ENCODE measurements at places on chromosomes 16 and 17.

GRCh38 chr17:56020369-56020768 lies 132.9 kb upstream of the ANKFN1 start:
- no peak for DNase-seq

DNA sequence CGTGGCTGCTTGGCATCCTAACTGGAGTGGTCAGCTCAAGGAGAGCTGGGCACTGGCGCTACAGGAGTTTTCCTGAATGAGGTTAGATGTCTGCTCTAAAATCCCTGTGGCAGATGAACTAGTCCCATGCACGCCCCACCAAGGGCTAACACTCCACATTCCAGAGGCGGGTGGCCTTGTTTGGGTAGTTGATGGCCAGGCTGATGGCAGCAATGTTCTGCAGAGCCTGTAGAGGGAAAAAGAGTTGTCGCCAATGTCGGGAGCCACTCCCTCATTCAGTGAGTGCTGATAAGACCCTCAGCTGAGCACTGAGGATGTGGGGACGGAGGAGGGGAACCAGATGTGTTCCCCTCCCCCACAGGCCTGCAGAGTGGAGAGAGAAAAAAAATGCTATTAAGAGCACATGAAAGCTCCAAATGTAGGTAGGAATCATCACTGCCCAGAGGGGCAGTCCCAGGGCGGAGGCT lies 42.5 kb upstream of the ATP2A3 start:
- no peak for DNase-seq

GRCh38 chr17:50890675-50891516 lies 24.7 kb upstream of the TOB1 start:
- no peak for DNase-seq

- DNase-seq = no peak
These were observed 6.3 kb downstream of the CSF3 start for GRCh38 chr17:40021451-40021971.

DNA sequence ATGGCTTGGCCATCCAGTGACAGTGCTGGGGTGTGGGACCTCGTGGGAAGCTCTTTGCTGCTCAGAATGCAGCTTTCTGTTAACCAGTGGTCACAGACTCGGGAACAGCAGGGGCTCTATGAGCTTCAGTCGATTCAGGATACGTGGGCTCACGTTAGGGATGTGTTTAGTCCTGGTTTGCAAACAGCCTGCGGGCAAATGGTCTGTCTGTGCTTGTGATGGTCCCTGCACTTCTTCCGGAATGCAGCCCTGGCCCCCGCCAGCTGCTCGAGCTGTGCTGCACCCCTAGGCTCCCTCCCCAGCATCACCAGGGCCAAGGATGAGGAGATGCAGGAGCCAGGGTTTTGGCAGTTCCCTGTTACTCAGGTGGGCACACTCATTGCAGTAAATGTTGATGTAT lies 172.8 kb upstream of the CHMP6 start:
- no peak for DNase-seq

DNA sequence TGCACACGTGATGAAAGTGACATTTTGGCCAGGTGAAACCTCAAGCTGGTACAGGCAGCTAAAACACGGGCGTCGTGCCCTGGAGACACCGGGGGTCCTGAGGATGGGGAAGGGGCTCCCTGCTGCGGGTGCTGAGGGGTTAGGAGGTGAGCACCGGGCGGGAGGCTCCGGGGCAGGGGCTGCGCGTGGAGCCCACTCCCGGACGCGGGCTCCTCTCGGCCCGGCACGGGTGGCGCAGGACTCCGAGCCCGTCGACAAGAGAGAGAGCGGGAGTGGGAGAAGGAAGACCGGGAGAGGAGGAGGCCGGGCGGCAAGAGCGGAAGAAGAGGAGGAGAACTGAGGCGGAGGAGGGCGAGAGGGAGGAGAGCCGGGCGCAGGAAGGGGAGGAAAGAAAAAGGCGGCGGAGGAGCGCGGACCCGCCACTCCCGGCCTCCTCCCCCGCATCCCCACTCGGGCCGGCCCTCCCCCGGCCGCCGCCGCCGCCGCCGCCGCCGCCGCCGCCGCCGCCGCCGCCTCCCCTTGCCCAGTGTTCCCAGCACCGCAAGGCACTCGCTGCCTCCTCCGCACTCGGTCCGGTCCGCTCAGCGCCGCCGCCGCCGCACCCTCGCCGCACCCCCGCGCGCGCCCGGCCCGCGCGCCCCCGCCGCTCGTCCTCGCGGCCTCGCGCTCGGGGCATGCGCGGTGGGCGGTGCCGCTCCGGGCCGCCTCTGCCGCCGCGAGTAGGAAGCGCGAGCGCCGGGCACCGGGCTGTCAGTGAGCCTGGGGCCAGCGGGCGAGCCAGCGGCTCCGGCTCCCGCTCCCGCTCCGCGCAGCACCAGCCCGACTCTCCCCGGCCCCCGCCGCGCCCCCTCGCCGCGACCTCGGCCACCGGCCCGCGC lies at the start of gene PRKCA:
Gene PRKCA, plus strand, starts transcription at position 750 of the 878 bp plus-strand sequence.
- peak; percentile 68 for DNase-seq

GRCh38 chr17:75205793-75206163 lies 299 bp downstream of the NUP85 start:
- no peak for DNase-seq

GRCh38 chr16:77271532-77272426 lies 72.6 kb downstream of the SYCE1L start:
- DNase-seq = no peak

- no peak for DNase-seq
These were observed 116.3 kb downstream of the SOX9 start for GRCh38 chr17:72236980-72237633.

- DNase-seq = no peak
These were observed 5.0 kb upstream of the SPIRE2 start for GRCh38 chr16:89823087-89823823.
